ENCODE measurements at places on chromosomes 12 and 14. TPM values are rescaled to one million over a fixed set of nuclear protein-coding genes. Genes with fewer than 3 reads are reported as not detected.

Gene CPNE6
- total RNA-seq = not detected

Gene ZDHHC22
- total RNA-seq = not detected

Gene MAPK1IP1L
- total RNA-seq = 15.3 TPM

Gene SLC6A15
- total RNA-seq = 7.7 TPM

Gene SNRPF
- total RNA-seq = 24.5 TPM

Gene INHBC
- not detected for total RNA-seq

Gene AGAP2
- total RNA-seq = 0.26 TPM

Gene STAT6
- total RNA-seq = 11.0 TPM

Gene TBX5
- total RNA-seq = not detected

Gene PPP1R36
- 0.38 TPM for total RNA-seq

Gene SCNN1A
- total RNA-seq = under 0.01 TPM

Gene CLEC6A
- not detected for total RNA-seq

Gene MTRFR
- 9.4 TPM for total RNA-seq

Gene CLEC4C
- not detected for total RNA-seq

Gene RNFT2
- total RNA-seq = 0.63 TPM

Gene PTHLH
- total RNA-seq = not detected

Gene NTN4
- 516 TPM for total RNA-seq

Gene NRL
- 1.8 TPM for total RNA-seq

Gene MMP19
- total RNA-seq = 0.51 TPM

Gene KCNC2
- total RNA-seq = not detected

Gene OAS3
- 6.5 TPM for total RNA-seq

Gene NGB
- not detected for total RNA-seq

Gene ACSS3
- total RNA-seq = 0.26 TPM

Gene MUCL1
- total RNA-seq = not detected

Gene WSCD2
- not detected for total RNA-seq

All from dermis microvascular lymphatic vessel endothelial cell (primary cell).